ENCODE measurements at places on chromosomes 6 and 20. TPM values are rescaled to one million over a fixed set of nuclear protein-coding genes. Genes with fewer than 3 reads are reported as not detected.

- no peak for DNase-seq
Measured at GRCh38 chr6:127547215-127547614, 28.1 kb upstream of the MTCL3 start.

DNA sequence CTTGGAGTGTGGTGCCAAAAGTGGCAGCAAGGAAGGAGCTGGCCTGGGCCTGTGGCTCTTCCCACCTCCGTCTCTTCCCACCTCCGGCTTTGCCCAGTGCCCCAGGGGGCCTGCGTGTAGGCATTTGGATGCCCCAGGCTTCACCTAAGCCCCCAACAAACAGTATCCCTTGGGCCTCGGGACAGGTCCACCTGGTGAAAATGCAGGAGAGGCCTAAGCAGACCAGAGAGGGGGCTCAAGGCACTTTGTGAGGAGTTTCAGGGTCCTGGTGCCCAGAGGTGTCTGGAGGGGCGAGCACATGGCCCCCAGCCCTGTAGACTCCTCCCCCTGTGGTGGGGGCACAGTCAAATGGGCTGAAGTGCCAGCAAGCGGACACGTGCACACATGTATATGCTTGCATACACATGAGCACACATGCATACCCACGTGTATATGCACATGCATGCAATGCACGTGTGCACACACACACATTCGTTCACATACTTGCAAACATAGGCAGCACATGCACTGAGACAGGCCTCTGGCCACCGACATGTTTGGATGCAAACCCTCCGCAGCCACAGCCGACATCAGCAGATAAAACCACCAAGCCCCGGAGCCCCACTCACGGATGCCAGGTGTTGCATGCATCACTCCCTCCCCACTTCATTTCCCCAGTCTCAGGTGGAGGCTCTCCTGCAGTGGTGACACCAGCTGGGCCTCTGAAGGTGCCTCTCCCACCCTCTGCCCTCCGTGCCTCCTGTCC is 124.5 kb downstream of the TAF4 start:
- DNase-seq = peak; percentile 77

GRCh38 chr20:33299111-33299603 is 16.1 kb downstream of the BPIFB1 start:
- no peak for DNase-seq

- DNase-seq = no peak
Measured at GRCh38 chr20:14264869-14265268, 72.5 kb downstream of the FLRT3 start.

- DNase-seq = no peak
Measured at GRCh38 chr6:158647501-158647900, 2.4 kb upstream of the SYTL3 start.

DNA sequence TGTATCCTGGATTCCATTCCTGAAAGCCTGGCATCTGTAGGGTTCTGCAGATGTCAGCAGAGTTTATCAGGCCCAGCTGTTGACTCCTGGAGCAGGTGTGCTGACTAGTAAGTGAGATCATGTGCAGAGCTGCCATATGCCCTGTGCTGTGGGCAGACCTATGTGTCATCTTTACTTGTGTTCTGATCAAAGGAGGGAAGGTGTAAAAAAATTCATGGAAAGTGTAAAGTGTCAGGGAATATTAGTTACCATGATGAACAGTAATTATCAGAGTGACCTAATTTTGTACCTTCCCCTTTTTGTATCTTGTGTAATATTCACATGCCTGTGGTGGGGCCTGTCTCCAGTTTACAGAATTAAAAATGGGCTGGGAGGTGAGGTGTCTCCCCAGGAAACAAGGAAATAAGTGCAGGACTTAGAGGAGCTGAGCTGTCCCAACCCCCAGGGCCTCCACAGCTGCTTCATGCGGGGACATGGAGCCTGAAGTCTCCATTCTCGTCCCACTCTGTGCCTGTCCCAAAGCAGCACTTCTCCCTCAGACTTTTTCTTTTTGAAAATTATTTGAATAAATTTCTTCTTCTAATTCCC is 148.2 kb upstream of the GGTLC1 start:
- no peak for DNase-seq

- DNase-seq = no peak
Measured at GRCh38 chr6:33213166-33213988, 5.1 kb downstream of the RING1 start.

DNA sequence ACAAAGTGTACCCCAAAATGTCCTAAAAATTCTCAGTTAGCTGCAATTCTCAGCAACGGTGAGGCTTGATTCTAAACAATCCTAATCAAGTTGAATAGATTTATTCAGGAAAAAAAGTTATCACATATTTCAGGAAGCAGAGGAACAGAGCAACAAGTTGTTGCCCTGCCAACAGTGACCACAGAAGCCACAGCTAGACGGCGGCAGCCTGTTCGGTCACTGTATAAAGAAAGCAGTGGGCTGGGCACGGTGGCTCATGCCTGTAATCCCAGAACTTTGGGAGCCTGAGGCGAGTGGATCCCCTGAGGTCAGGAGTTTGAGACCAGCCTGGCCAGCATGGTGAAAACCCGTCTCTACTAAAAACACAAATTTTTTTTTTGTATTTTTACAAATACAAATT is 171.2 kb upstream of the BMP5 start:
- peak; percentile 95 for DNase-seq

GRCh38 chr20:41501376-41501775 is 116.8 kb downstream of the CHD6 start:
- no peak for DNase-seq

GRCh38 chr6:79048611-79049010 is 29.4 kb downstream of the PHIP start:
- DNase-seq = no peak

DNA sequence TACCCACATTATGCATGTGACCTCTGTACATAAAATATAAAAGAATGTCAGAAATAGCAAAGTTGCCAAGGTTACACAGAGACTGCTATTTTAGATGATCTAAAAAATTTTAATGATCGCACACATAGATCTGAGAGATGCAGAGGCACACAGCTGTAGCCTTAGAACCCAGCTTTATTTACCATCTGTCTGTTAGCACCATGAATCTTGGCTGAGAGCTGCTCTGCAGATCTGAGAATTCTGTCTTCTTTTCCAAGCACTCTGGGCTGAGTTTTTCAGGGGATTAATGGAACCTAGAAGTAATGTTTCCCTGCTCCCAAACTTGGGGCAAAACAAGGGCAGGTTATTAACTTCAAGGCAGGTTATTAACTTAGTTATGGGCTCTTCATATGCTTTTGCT is 248.7 kb upstream of the JAG1 start:
- DNase-seq = no peak

DNA sequence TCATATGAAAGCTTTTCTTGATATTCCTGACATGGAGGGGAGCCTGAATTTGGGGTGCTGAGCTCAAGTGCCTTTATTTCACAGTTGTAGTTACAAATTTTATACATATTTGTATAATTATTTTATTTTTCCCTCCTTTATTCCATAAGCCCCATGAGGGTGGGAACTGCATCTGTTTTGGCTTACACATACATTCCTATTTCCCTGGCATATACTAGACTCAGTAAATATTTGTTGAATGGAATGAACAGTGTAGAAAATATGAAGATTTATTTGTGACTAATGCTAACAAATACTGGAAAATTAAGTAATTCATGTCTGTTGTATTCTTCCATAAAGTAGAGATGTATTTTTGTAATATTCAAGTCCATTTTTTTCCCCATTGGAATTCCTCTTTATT is 127.1 kb downstream of the MYO6 start:
- no peak for DNase-seq

- DNase-seq = no peak
Measured at GRCh38 chr6:140487586-140487985, 1113.1 kb upstream of the CITED2 start.

Gene UST
- total RNA-seq = 18.1 TPM

GRCh38 chr6:12060780-12061609 is 48.9 kb downstream of the HIVEP1 start:
- no peak for DNase-seq

GRCh38 chr6:139257291-139257690 is 34.5 kb downstream of the TXLNB start:
- no peak for DNase-seq

Gene SLC24A3
- total RNA-seq = not detected

Gene TMEM74B
- total RNA-seq = 0.65 TPM

Gene WFDC10B
- total RNA-seq = not detected

Gene GPSM3
- total RNA-seq = 5.6 TPM

Gene ATP6V1G2
- total RNA-seq = 4.1 TPM

DNA sequence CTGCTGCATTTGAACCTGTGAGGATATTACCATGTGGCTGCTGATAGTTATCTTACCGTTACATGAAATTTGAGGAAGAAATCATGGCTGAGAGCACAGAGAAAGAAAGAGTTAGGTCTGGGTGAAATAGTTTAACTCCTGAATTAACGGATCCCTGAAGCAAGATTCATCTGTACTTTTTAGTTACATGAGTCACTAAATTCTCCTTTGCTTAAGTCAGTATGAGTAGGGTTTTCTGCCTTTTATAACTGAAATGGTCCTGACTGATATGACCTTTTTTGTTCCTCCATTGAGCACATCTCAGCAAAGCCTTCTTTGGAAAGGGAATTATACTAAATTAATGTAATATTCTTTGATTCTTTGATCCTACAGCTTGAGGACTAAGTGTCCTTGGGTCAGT is 333.3 kb upstream of the ZFP64 start:
- no peak for DNase-seq

Gene PHACTR3
- total RNA-seq = not detected

Gene SIRPB1
- 1.6 TPM for total RNA-seq
